Common myeloid progenitor, CD34-positive (primary cell): ENCODE measurements at places on chromosomes 5 and 9.

- no peak for DNase-seq
- H3K4me1 ChIP-seq = peaks cover 21% of the 10 kb centered on the region
- peaks cover 3% of the 10 kb centered on the region for H3K36me3 ChIP-seq
Observed at GRCh38 chr9:129999141-129999510, 43.9 kb downstream of the FNBP1 start.

- H3K4me3 ChIP-seq = no peak overlapping the region
- H3K27ac ChIP-seq = no peak overlapping the region
- H3K4me1 ChIP-seq = no peaks in the 10 kb centered on the region
- no peak for DNase-seq
- peaks cover 73% of the 10 kb centered on the region for H3K36me3 ChIP-seq
Observed at GRCh38 chr5:150538007-150538917, 30.3 kb downstream of the NDST1 start.

- H3K36me3 ChIP-seq = no peaks in the 10 kb centered on the region
- H3K27ac ChIP-seq = no peak overlapping the region
- no peaks in the 10 kb centered on the region for H3K4me1 ChIP-seq
- DNase-seq = no peak
Observed at GRCh38 chr9:135347461-135347860, 132.1 kb upstream of the PPP1R26 start.

- no peaks in the 10 kb centered on the region for H3K36me3 ChIP-seq
- no peak overlapping the region for H3K4me3 ChIP-seq
- DNase-seq = no peak
- no peaks in the 10 kb centered on the region for H3K4me1 ChIP-seq
- peaks cover 17% of the 10 kb centered on the region for H3K27me3 ChIP-seq
- no peak overlapping the region for H3K27ac ChIP-seq
Observed at GRCh38 chr5:63963926-63964325, 1.7 kb upstream of the HTR1A start.

DNA sequence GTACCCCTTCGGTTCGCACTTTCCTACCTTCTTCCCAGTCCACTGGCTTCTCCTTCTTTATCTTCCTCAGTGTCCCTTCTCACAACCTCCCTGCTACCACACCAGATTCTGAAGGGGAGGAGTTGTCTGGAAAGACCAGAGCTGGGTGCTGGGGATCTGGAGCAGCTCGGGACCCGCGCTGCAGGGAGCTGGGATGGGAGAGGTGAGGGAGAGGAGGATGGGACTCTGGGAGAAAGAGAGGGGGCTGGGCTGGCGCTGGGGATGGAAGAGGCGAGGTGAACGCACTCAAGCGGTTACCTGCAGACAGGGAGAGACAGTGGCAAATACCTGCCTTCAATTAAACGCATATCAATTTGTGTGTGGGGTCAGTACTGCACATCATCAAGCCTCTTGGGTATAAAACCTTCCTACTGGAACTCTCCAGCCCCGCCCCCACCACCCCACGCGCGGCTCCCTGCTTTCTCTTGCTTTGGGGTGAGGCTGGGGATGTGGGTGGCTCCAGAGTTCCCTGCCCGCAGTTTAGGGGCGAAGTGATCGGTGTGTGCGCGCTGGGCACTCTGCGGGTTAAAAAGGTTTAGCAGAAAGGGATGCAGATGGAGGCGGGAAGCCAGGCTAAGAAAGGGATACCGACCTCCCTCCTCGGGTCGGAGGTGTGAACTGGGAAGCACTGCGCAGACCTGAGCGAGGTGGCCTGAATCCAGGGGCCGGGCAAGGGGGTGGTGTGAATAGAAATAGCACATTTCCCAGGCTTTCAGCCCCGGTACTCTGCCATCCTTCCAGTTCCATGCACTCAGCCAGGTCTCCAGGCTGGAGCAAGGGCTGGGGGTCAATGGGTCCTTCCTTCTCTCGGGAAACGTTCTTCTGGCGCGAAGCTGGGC lies 977 bp upstream of the PAM start:
- peaks cover 22% of the 10 kb centered on the region for H3K4me1 ChIP-seq
- no peak for DNase-seq
- H3K36me3 ChIP-seq = no peaks in the 10 kb centered on the region
- H3K27me3 ChIP-seq = no peaks in the 10 kb centered on the region
